ENCODE measurements at places on chromosomes 5 and 9.

- DNase-seq = no peak
These were observed 694 bp upstream of the PLIN2 start for GRCh38 chr9:19127871-19128500.

DNA sequence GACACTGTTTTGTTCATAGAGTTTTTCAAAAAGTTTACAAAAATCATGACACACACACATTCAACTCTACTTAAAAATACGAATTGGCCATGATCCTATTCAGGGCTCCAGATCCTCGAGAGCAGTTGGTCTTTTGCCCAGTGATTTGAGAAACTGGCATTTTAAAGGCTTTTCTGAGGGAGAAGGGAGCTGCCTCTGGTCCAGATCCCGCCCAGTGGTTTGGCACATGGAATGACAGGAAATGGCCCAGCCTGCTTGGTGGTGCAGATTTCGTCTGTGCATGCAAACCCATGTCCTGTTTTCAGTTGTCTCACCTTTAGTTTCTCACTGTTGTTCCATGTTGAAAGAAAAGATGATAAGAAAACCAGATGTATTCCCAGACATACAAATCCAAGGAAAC, 3.6 kb downstream of the CAMK4 start:
- DNase-seq = no peak

DNA sequence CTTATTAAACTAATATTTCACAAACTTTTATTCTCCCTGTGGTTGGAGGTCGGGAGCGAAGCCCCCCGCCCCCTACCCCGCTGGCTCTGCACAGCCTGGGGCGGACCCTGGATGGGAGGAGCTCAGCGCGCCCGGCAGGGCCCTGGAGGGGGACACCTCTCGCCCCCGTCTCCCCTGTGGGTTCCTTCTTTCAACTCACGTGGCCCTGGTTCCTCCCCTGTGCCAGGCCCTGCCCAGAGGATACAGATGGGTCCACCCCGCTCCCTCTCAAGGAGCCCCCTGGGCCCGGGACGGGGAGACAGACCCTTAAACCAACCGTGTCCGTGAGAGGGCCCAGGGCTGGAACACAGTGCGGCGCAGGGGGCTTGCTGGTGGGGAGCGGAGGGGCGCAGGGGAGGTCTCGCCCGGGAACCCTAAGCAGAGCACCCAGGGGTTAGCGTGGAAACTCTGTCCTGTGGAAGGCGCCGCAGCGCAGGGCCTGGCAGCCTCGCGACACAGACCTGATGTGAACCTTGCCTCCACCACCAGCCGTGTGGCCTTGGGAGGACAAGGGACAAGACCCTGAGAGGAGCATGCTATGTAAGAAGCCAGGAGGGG, 103.7 kb upstream of the MVB12B start:
- DNase-seq = no peak

- no peak for DNase-seq
These were observed 212.1 kb upstream of the ADRA1B start for GRCh38 chr5:159704160-159704559.

GRCh38 chr5:112338681-112339337, 80.3 kb downstream of the EPB41L4A start:
- DNase-seq = no peak

DNA sequence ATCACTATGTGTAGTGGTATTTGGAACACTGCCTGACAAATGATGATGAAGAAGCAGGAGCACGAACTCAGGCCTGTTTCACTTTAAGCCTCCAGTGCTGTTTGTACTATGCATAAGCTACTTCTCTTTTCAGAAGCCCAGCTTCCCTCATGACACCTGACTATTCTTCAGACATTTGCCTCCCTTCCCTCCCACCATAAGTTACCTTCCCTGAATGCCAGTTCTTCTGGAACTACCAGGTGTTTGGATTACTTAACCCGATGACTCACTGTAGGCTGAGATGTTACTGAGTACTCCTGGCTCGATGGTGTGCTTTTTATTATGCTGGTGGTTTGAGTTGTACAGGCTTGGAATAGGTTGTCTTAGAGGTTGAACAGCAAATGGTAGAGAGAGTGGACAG, 180.0 kb downstream of the SPATA31D1 start:
- no peak for DNase-seq

DNA sequence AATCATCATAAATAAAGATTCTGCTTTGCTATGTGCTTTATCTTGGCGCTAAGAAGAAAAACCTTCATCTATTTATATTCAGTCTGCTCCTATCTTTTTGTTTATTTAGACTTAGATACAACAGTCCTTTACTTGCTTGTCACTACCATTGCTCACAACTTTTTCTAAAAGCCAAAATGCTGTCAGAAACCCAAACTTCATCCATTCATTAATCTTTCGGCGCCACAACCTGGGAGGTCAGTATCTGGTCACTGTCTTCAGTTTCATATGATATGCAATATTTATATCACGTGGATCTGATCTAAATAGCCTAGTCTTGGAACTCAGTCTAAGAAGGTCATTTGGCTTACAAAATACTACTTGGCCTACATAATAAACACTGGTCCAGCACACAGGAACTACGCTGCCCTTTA, 159.3 kb upstream of the TARS1 start:
- no peak for DNase-seq

DNA sequence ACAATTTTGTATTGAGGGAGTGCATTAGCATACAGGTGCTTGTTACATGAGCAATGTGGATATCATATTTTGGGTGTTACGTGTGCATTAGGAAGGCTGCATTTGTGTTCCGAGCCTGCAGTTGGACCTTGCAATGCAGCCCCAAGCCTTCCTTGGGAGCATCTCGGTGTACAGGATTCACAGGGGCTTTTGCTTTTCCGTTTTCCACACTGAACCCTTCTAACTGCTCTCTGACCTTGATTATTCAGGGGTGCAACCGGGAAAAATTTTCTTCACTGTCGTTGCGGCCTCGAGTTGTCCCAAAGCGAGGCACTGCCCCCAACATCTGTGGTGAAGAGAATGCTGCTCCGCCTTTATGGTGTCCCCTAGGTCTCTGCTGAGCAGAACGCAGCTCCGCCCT, 80.1 kb upstream of the PLEKHG4B start:
- no peak for DNase-seq

GRCh38 chr9:114452219-114453165, 52.8 kb downstream of the WHRN start:
- no peak for DNase-seq

- DNase-seq = peak; percentile 44
These were observed 151.9 kb downstream of the MACROH2A1 start for GRCh38 chr5:135246923-135247795.

DNA sequence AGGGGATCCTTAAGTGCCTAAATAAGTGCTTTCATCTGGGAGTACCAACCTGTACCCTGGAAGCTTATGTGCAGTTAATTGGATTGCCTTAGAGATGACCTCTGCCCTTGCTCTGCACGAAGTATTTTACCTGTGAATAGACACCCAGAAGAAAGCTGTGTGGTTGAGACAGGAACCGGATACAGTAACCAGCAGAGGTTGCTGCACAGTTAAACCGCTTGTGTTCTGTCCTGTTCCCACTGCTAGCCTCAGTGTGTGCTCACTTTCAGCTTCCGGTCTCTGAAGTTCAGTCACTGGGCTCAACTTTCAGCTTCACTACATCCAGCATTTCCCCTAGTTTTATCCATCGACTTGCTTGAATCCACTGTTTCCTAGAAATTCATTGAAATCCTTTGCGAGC, 185.3 kb downstream of the FAM170A start:
- no peak for DNase-seq

DNA sequence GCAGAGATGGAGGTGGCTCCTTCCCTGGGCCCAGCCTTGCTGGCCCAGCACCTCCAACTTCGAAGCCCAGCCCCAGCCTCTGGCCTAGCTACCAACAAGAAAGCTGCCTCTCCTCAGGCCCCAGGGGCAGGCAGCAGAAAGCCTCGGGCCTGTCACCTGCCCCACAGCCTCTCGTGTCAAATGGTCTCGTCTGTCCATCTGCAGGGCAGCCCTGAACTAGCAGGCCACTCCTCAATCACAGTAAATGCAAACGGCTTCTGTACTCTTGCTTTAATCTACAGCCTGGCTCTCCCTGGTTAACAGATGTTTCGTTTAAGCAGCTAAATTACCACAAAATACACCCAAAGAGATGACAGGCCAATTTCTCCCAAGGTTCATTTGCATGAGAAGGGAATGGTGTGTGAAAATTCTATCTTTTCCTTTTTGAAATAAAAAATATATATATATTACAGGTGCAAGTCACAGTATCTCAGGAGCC, 21.5 kb downstream of the VAV2 start:
- DNase-seq = no peak

- DNase-seq = no peak
These were observed 167.8 kb downstream of the OLFM1 start for GRCh38 chr9:135255033-135255840.

GRCh38 chr5:123746683-123747360, 234.8 kb downstream of the CSNK1G3 start:
- no peak for DNase-seq

DNA sequence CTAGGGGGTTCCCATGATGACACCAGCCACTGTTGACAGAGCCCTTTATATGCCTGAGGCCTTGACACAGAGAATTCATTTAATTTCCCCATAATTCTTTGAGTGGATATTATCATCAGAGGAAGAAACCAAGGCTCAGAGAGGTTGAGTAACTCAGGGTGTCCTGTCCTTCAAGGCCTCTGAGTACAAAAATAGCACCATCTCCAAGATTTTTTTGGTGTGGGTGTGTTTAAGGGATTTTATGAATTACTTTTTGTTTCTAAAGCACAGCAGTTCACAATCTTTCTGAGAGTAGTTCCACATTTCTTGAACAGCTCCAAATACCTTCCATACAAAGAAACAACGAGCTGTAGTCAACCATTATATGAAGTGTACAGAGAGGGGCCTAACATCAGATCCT, 6.2 kb upstream of the GSN start:
- no peak for DNase-seq

- no peak for DNase-seq
These were observed 194.7 kb downstream of the DNAH5 start for GRCh38 chr5:13749766-13750165.

GRCh38 chr9:126704157-126704891, 90.6 kb downstream of the LMX1B start:
- no peak for DNase-seq

- DNase-seq = no peak
These were observed at the start of gene CXCL14 for GRCh38 chr5:135578685-135579341. Gene CXCL14 (minus strand): TSS chr5:135578991. CDS start chr5:135578778, 213 bp downstream.

DNA sequence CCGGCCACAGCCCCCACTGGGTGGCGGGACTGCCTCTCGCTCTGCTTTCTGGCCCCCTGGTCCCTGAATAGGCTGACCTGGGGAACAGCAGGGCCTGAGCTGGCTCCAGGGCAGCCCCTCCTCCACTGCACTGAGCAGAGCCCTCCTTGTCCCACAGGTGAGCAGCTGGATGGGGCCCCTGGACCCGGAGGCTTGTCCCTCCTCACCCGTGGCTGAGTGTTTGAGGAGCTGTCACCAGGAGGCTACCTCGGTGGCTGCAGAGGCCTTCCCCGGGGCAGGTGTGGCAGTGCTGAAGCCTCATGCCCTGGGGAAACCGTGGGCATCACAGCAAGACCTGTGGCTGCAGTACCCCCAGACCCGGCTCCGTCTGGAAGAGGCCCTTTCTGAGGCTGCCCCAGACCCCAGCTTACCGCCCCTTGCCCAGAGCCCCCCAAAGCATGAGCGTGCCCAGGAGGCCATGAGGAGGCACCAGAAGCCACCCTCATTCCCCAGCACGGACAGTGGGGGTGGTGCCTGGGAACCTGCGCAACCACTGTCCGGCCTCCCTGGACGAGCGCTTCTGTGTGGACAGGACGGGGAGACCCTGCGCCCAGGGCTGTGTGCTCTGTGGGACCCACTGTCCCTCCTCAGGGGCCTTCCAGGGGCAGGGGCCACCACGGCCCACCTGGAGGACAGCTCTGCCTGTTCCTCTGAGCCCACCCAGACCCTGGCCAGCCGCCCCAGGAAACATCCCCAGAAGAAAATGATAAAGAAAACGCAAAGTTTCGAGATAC, 28.5 kb upstream of the LRRC14B start:
- DNase-seq = no peak

Measured in HEK293T (cell line).